ENCODE measurements at places on chromosomes 11 and 22.

DNA sequence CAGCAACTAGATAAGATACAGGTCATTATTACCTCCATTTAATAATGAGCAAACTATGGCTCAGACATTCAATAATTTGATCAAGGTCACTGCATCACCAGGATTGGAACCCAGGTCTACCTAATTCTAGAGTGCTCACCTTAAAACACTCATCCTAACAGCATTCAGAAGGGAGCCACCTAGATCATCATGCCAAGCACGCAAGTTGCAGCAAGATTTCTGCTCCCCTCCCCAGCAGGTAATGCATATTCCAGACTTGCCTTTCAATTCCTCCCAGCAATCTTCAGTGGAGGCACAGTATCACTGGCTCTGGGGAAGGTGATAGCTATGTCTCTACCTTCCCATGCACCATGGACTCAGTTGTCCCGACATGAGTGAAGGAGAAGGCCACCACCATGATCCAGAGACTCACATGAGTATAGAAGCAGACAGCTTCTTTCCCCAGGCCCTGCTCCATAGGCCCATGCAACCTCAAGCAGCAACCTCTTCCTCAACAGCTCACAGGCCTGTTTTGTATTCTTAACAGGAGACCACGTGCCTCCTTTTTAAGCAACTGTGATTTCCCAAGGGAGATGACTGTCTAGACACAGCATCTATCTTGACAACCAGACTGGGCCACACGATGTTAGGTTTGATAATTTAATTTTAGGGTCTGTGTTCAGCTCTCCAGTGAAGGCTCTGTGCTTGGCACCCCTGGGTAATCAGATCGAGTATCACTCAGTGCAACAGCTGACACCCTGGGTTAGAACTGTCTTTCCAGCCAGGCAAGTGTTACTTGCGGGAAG is 36.4 kb downstream of the RAB30 start:
- peak; percentile 19 for DNase-seq

- no peak for DNase-seq
Observed at GRCh38 chr11:106249617-106250239, 172.3 kb downstream of the AASDHPPT start.

- DNase-seq: peak; percentile 71
Observed at GRCh38 chr11:94525546-94526324, 13.5 kb downstream of the C11orf97 start.

- no peak for DNase-seq
Observed at GRCh38 chr11:127624306-127624856, 623.8 kb upstream of the KIRREL3 start.

DNA sequence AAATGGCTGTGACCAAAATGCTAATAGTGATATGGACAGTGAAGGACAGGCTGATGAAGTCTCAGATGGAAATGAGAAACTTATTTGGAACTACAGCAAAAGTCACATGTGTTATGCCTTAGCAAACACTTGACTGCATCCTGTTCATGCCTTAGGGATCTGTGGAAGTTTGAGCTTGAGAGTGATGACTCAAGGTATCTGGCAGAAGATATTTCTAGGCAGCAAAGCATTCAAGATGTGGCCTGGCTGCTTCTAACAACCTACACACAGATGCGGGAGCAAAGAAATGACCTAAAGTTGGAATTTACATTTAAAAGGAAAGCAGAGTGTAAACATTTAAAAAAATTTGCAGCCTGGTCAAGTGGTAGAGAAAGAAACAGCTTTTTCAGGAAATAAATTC is 28.1 kb upstream of the CD81 start:
- no peak for DNase-seq

- DNase-seq: no peak
Observed at GRCh38 chr11:96854425-96854824, 464.6 kb downstream of the JRKL start.

DNA sequence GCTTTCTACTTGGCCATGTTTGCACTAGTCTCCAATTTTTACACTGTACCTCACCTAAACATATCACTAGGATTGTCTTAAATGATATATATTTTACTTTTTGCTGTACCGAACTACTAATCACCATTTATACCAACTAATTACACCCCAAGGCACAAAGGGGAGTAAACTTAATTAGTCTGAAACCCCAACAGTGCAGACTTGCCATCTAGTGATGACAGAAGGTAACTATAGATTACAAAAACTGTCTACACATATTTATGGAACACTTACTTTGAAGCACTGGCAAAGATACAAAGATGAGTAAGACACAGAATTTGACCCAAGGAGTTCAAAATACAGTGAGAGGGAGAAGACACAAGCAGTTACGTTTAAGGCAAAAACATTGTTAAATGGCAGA is 139.7 kb downstream of the CNTN5 start:
- DNase-seq: no peak

GRCh38 chr22:45468872-45469271 is 33.8 kb upstream of the FBLN1 start:
- no peak for DNase-seq

- DNase-seq: no peak
Observed at GRCh38 chr11:59614277-59615119, 1.1 kb downstream of the OSBP start.

DNA sequence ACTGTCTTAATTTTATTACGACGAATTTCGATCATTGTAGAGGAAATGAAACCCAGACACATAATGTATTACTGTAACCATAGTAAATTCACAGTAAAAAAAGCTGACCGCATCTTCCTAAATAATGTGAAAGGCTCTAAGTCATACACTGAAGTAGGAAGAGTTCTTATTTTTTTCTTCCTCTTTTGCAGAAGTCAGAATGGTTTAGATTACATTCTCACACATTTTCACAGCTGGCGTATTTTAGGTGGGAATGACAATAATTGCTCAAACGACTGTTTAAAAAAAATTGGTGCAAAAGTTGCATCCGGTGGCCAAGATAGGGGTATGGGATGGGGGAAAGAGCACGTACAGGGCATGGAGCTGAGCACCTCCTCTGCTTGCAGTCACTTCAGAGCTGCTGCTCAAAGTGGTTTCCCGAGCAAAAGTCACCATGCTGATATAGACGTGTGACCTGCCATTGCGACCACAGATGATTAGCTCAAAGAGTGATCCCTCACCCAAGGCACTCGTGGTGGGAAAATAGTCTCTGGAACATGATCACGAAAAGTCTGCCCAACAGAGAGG is 35.3 kb downstream of the MMP13 start:
- DNase-seq: no peak

- no peak for DNase-seq
Observed at GRCh38 chr11:117820071-117820470, 4.5 kb downstream of the FXYD2 start.

DNA sequence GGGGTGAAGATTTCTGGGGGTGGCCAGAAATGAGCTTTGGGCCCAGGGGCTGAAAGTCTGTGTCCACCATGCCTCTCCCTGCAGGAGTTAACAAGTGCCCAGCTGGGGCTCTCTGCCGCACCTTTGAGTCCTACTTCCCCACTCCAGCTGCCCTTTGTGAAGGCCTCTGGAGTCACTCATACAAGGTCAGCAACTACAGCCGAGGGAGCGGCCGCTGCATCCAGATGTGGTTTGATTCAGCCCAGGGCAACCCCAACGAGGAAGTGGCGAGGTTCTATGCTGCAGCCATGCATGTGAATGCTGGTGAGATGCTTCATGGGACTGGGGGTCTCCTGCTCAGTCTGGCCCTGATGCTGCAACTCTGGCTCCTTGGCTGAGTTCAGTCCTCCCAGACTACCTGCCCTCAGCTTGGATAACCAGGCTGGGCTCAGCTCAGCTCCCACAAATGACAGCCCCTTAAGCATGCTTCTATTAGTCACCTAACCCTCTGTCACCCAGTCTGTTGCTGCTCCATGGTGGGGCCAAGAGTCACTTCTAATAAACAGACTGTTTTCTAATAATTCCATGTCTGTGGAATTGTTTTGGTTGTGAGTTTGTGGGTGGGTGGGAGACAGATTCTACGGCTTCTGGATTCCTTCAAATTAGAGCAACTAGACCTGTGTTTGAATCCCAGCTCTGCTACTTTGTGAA is 3.0 kb upstream of the INPPL1 start:
- no peak for DNase-seq

DNA sequence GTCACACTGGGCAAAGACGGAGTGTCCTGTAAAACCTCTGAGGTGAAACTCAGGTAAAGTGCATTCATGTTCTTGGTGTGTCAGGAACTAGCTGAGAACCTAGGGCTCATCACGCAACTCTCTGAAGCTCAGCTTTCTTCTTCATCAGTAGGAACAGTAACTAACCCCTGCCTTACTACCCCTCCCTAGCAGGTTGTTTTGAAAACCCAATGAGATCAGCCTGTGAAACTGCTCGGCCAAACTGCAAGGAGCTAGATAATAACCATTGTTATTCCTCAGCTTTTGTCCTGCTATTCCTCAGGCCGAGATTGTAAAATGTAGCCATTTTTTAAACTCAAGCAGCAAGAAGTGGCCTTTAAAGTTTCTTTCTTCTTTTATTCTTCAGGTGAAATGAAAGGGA is 9.8 kb upstream of the FJX1 start:
- DNase-seq: no peak

- DNase-seq: no peak
Observed at GRCh38 chr11:121557348-121557747, 104.6 kb upstream of the SORL1-AS1 start.

GRCh38 chr11:93958991-93959390 is 62.2 kb upstream of the HEPHL1 start:
- DNase-seq: no peak

GRCh38 chr22:47634347-47634746 is 871.9 kb downstream of the TBC1D22A start:
- no peak for DNase-seq

- DNase-seq: no peak
Observed at GRCh38 chr11:6667733-6668374, 12.2 kb upstream of the DCHS1 start.

DNA sequence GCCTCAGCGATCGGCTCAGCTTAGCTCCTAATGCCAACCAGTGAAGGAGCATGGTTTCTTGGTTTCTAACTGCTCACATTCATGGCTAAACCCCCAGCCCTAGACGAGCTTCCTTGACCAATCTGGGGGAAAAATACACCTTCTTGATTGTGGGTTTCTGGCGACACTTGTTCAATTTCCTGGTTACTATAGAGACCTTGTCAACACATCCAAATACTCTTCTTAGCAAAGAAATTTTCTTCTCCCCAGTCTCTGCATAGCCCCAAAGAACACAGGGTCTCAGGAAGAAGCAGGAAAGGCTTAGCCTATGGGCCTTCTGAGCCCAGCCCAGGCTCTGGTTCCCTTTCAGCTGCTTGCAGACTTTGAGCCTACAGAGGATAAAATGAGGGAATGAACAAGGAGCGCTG is 88.5 kb upstream of the SYT13 start:
- no peak for DNase-seq

DNA sequence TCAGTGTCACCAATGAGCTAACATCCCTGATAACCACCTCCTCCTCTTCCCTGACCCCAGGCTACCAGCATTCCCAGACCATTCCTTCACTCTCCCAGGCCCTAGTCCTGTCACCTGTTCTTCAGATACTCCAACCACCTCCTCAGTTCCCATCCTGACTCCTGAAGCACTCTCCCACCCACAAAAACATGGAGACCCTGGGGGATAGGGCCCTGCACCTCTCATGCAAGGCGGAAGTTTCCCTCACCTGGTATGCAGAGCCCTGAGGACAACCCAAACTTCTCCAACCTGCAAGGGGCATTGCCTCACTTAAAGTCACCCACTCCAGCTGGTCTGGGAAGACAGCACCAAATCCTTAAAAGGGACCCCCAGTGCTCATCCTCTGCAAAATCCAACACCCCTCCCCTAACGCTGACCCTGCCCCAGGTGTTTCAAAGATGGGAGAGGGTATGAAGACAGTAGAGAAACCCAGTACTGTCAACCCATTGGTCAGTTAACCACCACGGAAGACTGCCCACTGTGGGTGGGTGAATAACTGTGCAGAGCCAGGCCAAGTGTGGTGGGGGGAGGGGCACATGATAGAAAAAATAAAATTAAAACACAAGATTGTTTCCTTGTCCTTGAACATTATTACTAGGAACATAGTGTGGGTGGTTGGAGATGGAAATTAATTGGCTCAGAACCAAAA is 1.4 kb downstream of the TNKS1BP1 start:
- DNase-seq: no peak

GRCh38 chr11:24635588-24636290 is 138.9 kb downstream of the LUZP2 start:
- DNase-seq: no peak

DNA sequence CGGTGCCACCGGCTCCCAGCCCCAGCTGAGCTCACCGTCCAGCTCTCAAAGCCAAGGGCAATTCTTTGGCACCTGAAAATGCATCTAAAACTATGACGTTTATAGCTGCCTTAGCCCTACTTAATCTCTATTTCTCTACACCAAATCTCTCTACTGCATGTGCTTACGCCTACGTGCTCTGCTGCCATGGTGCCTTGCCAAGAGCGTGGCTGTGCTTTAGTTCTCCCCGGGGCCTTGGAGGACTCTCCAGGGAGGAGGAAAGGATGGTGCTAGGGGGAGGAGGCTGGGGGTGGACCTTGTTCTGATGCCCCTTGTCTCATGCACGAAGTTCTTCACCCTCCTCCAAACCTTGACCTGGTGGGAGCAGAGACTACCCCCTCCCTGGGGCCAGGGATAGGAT is 9.0 kb upstream of the BID start:
- no peak for DNase-seq

- DNase-seq: no peak
Observed at GRCh38 chr11:89347071-89347470, 144.1 kb downstream of the NOX4 start.

DNA sequence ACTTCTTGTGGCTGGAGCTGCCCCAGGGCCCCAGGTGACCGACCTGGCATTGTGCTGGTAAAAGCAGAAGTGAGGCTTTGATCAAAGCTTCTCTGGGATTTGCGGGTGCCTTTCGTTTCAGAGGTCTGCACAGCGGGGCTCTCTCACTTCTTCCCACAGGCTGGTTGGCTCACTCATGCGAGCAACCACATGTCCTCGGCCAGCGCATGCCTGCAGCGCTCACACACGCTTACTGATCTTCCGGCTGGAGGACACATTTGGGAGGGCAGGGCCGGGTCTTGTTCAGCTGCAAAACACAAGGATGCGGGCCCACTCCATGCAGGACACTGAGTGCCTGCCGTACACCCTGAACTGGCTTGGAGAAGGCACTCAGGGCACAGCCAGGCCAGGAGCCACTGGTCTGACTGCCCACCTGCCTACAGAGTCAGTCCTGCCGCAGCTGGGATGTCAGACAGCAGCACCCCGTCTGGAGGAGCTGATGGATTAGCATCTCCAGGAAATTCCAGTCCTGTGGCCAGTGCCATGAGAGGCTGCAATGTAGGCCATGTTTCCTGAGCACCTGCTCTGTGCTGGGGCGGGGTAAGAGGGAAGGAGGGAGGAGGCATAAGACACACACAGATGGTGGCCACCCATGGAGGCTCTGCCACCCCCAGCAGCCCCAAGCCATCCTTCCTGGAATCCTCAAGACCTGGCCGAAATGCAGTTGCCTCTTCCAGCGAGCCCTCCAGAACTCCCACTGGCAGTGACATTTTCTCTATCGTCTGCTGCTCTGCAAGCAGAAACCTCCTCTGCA is 1383.2 kb downstream of the BRD1 start:
- DNase-seq: no peak

All from NCI-H2171 (cell line).